ENCODE measurements at places on chromosomes 2 and 18. TPM values are rescaled to one million over a fixed set of nuclear protein-coding genes. Genes with fewer than 3 reads are reported as not detected.
A peak's percentile ranks its signal among the peaks of the same experiment; 100 is the strongest.

ITGAV gene
- total RNA-seq: 2.9 TPM

AMER3 gene
- total RNA-seq: not detected

CCDC74B gene
- total RNA-seq: 0.38 TPM

DNA sequence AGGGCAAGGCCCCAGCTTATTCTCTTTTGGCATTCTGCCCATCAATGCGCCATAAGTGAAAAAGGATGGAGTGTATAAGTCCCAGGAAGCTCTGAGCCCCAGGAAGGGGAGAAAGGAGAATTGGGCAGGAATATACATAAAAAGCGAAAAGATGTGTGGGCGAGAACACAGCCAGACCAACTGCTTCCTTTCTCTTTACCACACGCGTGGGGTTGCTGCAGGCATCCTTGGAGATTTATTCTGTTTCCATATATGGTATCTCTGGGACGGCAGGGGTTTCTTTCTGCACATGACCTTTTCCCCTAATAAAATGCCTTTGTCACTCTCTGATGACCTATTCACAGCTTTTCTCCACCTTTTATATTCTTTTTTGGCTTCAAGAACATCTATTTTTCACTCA is 440.5 kb downstream of the NBAS start:
- DNase-seq: no peak

GRCh38 chr2:56169521-56169920 is 14.3 kb upstream of the CCDC85A start:
- no peak for DNase-seq

DNA sequence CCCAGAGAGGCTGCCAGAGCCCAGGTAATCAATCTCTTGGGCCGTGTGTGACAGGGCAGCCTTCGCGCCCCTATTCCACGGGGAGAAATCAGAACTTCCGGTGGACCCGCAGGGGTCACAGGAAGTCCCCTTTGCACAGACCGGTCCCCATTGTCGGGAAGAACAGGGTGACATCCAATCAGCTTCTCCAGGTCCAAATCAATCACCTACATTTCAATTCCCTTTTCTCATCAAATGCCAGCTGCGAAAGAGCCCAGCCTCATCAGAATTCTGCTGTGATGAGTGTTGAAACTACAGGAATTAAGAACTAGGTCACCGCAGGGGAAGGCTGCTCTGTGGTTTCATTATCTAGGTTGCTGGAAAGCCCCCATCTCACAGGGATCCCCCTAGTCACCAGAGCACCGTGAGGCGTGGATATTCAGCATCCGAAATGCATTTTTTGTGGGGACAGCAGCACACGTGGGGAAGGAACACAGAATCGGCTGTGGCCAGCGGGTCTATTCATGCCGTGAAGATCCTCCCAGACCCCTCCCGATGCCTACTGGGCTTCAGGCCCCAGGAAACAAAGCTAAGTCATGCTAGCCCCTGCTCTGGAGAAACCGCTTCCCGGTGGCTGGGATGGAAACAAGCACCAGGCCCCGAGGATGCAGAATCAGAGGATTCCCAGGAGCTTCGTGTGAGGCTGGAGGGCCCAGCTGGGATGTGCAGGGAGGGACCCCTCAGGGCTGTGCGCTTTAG is 193.7 kb upstream of the ID2 start:
- DNase-seq: peak; percentile 19

DNA sequence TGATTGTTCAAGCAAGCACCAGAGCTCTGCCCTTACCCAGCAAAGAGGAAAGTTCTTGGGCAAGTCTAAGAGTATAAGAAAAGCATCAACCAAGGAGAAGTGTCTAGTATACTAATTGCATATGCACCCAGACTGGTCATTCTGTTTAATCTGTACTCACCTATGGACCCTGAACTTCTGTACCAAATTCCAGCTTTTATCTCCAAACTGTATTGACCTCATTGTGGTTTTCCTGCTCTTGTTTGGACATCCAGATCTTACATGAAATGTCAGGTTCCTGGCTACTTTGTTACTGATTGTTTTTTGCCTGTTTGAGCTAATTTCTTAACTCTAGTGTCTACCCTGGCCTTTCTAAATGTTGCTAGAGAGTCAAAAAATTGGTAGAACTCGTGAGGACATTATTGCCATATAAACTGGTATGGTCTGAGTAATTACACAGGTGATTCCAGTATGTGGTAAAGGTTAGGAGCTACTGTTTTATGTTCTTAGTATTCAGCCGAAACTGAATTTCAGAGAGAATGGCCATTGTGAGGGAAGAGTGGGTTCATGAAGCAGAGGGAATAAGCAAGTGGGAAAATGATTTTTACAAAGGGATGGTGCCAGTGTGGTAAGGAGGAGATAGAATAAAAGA is 146.3 kb downstream of the HNMT start:
- DNase-seq: no peak

DNA sequence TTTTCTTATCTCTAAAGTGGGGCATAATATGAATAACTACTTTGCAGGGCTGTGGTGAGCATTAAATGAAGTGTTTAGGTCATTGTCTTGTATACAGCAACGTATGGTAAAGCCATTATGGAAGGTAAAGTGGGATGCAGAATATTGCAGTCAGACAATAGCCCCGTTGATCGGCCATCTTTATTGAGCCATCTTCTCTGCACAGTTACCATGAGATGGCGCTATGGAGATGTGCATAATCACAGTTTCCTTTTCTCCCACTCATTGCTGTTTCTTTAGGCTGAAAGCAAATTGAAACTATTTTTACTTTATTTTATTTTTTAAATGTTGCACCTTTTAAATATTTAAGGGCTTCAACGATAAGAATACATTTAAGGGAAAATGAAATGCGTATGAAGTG is 108.9 kb downstream of the THSD7B start:
- DNase-seq: no peak

- peak; percentile 7 for DNase-seq
Measured at GRCh38 chr2:26727641-26728561, 35.4 kb downstream of the KCNK3 start.

DNA sequence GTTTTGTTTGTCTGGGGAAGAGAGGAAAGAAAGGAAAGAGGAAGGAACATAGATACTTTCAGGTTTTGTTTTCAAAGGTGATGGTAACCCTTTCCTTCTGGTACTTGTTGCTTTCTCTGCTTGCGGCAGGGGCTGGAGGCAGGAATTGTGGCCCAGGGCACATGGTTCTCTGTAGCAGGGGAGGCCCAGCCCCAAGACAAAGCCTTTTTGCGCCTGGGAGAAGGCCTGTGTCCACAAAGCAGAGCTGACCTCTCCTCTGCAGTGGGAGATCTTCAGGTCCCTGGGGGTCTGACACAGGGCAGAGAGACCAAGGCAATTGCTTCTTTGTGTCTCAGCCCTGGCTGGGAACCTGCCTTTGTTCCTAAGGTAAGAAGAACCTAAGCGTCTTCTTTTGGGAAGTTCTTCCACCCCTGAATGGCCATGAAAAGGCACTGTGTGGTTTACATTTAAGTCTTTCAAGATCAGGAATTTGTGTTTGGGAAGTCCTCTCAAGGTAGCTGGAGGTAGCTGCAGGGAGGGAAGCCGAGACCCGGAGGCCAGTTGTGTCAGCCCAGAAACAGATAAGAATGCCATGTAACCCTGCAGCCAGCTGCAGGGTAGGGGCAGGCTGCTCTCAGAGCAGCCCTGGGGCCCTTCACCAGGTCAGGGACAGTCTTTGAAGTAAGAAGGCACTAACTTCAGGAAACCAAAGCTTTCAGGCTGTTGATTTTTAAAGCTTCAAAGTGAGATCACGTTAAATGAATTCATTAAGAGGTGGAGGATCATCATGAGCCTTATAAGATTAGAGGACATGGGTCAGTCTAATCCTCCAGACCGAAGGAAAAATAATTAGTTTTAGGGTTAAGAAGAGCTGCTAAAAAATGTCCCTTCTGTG is 119.3 kb downstream of the STPG4 start:
- no peak for DNase-seq
